MG63 (cell line): ENCODE measurements at places on chromosomes 3 and 15. TPM values are rescaled to one million over a fixed set of nuclear protein-coding genes. Genes with fewer than 3 reads are reported as not detected.

Gene SHQ1
- 17.7 and 32.4 TPM in 2 replicates for total RNA-seq

DNA sequence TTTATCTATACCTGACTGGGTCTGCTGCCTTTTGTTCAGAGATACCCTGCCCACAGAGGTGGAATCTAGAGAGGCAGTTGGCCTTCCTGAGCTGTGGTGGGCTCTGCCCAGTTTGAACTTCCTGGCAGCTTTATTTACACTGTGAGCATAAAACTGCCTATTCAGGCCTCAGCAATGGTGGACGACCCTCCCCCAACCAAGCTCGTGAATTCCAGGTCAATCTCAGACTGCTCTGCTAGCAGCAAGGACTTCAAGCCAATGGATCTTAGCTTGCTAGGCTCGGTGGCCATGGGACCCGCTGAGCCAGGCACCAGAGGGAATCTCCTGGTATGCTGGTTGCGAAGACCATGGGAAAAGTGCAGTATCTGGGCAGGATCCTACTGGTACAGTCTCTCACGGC, 270.2 kb downstream of the CADM2 start:
- DNase-seq = no peak

- DNase-seq = no peak
Measured at GRCh38 chr3:150317469-150317868, 90.6 kb upstream of the TSC22D2 start.

- DNase-seq = no peak
Measured at GRCh38 chr15:72851586-72851985, 68.0 kb upstream of the ADPGK start.

GRCh38 chr3:123695152-123695551, 110.3 kb upstream of the HACD2 start:
- DNase-seq = no peak

DNA sequence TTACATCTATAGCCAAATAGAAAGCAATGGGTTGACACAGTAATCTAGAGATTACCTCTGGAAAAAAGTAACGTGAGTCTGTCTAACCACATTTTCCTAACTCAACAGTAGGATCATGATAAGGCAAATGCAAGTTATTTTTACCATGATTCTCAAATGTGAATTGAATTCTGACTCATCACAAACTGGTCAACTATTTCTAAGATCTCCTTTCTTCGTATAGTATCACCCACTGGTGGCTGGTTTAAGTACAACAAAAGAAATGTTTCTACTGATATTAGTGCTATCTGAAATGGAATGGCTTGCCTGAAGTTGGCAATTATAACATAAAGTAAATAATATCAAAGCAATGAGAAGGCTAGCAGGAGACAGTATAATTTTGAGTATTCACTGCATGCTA, 102.2 kb downstream of the ABI3BP start:
- DNase-seq = no peak
